Aortic smooth muscle cell (primary cell): ENCODE measurements at places on chromosomes 1 and 21. TPM values are rescaled to one million over a fixed set of nuclear protein-coding genes. Genes with fewer than 3 reads are reported as not detected.

FHAD1 gene
- under 0.01 and 0.13 TPM in 2 replicates for total RNA-seq

PANK4 gene
- total RNA-seq = 16.4 and 20.5 TPM in 2 replicates

HSD17B7 gene
- 16.5 and 16.8 TPM in 2 replicates for total RNA-seq

SON gene
- 134 and 197 TPM in 2 replicates for total RNA-seq

HJV gene
- total RNA-seq = 0.06 TPM in 1 of 2 replicates, not detected in the other

CNST gene
- total RNA-seq = 18.1 and 25.6 TPM in 2 replicates
